Cardiac septum (tissue), 1 donor: ENCODE measurements at places on chromosomes 2 and 18. TPM values are rescaled to one million over a fixed set of nuclear protein-coding genes. Genes with fewer than 3 reads are reported as not detected.

The PKDCC gene
- total RNA-seq: 74.7 TPM

The NT5DC4 gene
- total RNA-seq: not detected

DNA sequence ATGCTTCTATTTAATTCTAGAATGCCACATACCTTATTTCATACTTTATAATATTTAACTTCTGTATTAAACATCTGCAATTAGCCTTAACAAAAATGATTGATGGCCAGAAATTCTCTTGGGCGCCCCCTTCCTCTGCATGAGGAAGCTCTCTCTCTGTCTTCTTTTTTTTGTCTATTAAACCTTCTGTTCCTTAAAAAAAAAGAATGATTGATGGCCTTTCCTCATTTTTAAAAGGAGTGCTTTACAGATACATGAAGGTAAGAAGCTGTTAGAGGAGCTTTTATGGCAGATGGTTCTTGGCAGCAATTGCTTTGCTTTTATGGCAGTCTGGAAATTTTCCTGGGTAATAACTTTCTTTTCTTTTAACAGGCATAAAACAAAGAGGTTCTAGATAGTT lies 526.9 kb downstream of the SLC4A3 start:
- no peak for DNase-seq

The SGPP2 gene
- total RNA-seq: 1.0 TPM

The PAX8 gene
- 0.35 TPM for total RNA-seq

GRCh38 chr18:57431002-57431382 lies 4.2 kb upstream of the ONECUT2 start:
- DNase-seq: no peak

- DNase-seq: no peak
Observed at GRCh38 chr2:108895188-108895587, 93.8 kb downstream of the EDAR start.

- DNase-seq: no peak
Observed at GRCh38 chr2:225494100-225494459, 94.6 kb downstream of the NYAP2 start.

The ENOSF1 gene
- 26.8 TPM for total RNA-seq

The ALPG gene
- total RNA-seq: not detected

DNA sequence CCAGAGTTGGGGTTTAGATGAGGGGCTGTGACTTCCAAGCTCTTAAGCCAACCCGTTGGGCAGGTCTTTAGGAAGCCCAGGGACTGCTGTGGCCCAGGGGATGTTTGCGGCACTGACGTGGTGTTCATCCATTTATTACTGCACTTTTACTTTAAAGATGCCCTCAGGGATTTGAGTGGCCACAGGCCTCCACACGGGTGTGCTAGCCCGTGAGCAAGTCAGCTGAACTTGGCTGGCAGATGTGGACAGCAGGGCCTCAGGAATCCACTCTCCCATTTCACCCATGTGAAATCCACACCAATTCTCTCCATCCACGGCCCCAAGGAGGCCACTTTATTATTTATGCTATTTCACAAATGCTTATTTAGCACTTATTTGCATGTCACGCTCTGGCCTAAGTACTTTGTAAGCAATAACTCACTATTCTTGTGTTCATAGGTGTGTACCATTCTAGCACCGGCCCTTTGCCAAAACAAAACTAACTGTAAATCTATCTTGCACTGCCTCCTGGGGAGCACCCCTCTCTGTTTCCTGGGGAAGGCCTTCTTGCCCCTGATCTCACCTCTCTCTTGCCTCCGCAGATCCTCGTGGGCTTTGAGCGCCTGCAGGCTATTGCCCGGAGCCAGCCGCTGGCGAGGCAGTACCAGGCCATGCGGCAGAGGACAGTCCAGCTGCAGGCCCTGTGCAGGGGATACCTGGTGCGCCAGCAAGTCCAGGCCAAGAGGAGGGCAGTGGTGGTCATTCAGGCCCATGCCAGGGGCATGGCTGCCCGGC lies 39.1 kb upstream of the GPR17 start:
- DNase-seq: peak; percentile 63
